ENCODE measurements at places on chromosomes 16 and 17. TPM values are rescaled to one million over a fixed set of nuclear protein-coding genes. Genes with fewer than 3 reads are reported as not detected.

Gene NEUROD2
- not detected for total RNA-seq

GRCh38 chr17:58289869-58290268 is 9.1 kb upstream of the MPO start:
- DNase-seq = no peak
- H3K36me3 ChIP-seq = no peaks in the 10 kb centered on the region
- no peak overlapping the region for H3K27ac ChIP-seq
- H3K27me3 ChIP-seq = peaks cover 40% of the 10 kb centered on the region

Gene RSL1D1
- total RNA-seq = 146 TPM

Gene MYH4
- not detected for total RNA-seq

Gene SLC6A4
- total RNA-seq = 0.13 TPM

Gene MT1G
- 2.9 TPM for total RNA-seq

- H3K4me3 ChIP-seq = no peak overlapping the region
- no peak overlapping the region for H3K27ac ChIP-seq
- no peaks in the 10 kb centered on the region for H3K36me3 ChIP-seq
- no peak for DNase-seq
Observed at GRCh38 chr16:10314811-10315210, 71.0 kb upstream of the ATF7IP2 start.

DNA sequence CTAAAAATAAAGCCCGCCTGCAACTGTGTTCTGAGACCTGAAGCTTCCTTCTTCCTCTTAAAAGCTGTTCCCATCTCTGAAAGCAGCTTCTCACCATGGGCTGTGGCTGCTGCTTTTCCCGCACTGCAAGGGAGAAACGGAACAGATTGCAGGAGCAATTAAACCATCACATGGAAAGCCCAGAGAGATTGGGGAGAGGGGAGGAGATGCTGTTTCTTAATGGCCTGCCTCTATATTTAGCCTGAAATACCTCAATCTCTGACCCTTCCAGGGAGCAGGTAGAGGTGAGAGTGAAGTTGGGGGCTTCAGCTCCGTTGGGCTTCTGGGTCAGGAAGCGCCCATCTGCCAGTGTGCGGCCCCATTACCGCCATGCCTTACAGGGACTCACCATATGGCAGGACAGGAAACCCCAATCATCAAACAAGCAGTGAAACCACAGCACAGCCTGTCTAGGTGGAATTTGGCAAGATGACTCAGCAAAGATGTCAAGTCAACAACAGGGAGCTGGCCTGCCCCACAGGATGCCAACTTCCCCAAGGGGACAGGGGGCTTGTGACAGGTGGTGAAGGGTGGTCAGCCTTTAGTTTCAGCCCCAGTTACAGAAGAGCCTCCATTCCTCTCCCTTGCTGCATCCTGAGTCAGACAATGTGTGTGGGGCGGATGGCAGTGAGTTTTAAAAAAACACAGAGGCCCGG is 286.6 kb upstream of the CCL2 start:
- DNase-seq = peak; percentile 69
- H3K27me3 ChIP-seq = no peaks in the 10 kb centered on the region
- peak overlapping the region; percentile 84 for H3K27ac ChIP-seq
- no peaks in the 10 kb centered on the region for H3K36me3 ChIP-seq
- H3K4me3 ChIP-seq = peak overlapping the region; percentile 44

Measured in activated CD4-positive, alpha-beta memory T cell treated with anti-CD3 and anti-CD28 coated beads, Interleukin-2, amount 10 ng/mL, durations not matched to agents 7 days and 5 days (primary cell).